ENCODE measurements at places on chromosomes 3 and 15.

- no peak for DNase-seq
These were observed 62.5 kb downstream of the SFMBT1 start for GRCh38 chr3:52983336-52983807.

DNA sequence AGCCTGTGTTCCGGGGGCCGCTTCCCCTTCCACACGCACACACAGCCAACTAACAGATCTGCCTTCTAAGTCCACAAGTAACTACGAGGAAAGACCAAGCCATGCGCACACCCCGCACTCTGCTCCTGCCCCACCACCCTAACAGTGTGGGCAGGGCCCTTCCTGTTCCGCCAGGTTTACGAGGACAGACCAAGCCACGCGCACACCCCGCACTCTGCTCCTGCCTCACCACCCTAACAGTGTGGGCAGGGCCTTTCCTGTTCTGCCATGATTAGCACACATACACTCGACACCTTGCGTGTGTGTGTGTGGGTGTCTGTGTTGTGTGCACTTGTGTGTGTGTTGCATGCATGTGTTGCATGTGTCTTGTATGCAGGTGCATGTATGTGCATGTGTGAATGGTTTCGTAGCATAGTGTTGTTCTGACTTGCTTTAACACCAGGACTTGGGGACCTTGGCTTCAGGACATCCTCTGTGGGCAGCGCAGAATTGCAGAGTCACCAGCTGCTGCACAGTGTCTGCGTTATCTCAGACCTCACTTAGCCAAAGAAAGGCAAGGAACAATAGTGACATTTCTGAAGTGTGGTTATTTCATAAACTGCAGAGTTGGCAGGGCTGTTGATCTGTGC lies 114.4 kb downstream of the CHSY1 start:
- DNase-seq: no peak

DNA sequence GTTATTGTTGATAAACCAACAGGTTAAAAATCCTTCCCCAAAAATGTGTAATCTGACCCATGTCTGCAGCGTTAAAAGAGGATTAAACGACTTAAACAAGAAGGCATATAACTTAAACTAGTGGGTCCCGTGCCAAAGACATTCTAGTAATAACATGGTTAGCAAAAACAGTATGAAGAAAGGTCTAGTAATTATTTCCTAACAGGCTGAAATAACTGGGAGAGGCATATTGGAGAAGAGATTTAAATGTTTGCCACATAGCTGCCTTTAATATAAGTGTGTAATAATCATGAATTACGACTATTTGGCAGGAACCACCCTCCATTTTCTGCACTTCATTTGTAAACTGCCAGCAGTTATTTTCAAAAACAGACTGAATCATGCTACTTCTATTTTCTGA lies 67.7 kb upstream of the CSPG5 start:
- DNase-seq: no peak

DNA sequence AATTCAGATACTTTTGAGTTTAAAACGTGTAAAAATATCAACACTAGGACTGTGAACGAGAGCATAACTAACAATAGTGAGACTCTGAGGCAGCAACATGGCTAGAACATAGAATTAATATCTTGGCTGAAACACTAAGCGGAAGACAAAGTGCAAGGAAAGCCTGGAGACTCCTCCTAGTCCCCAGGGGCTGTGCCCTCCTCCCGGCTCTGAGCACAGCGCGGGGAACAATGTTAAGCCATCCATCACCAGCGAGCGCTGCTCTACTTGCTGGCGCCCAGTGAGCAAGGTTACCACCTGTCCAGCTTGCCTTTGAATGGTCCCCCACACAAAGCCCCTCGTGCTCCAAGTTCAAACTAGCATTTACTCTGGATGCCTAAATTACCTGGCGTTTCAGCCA lies 436.9 kb downstream of the FOXP1 start:
- DNase-seq: no peak

GRCh38 chr3:61861410-61861809 lies 300.0 kb downstream of the PTPRG start:
- no peak for DNase-seq

DNA sequence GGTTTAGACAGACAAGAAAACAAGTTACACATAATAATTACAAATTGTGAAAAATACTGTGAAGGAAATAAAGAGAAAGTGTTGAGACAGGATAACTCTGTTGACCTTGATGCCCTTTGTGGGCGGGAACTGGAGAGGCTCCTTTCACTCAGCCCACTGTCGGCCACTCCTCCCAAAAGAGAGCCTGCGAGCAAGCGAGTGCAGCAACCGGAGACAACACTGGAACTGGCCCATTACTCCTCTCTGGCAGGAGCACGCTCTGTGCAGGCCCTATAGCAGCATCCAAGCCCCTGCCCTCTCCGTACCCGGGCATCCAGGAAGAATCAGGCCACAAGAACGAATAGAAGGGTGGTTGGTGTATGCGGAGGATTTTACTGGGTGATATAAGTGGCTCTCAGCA lies 16.2 kb upstream of the DUT start:
- no peak for DNase-seq

GRCh38 chr3:185715091-185715490 lies 109.8 kb downstream of the IGF2BP2 start:
- DNase-seq: no peak

DNA sequence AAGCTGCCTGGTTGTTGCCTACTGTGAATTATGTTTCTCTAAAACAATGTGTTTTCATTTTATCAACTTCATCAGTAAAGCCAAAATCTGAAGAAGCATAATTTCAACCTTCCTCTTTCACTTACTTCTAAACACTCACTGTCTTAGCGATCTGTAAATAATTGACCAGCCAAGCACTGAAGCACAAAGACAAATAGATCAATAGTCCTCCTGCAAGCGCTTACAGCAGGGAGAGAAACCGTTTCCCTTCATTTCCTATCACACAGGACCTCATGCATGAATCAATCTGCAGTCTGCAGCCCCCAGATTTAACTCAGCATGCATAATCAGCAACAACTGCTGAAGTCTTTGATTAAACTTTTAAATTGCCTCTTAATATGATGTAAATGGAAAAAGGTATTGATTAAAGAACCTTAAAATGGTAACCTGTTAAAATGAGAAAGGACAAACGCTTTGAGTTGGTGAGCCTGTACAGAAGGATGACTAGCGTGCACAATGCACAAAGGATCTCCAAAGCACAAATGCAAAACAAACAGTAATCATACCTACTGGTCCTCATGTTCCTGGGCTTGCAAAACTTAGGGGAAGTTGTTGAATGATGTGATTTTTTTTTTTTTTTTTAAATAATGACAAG lies 370.2 kb upstream of the ZNF385D start:
- no peak for DNase-seq

DNA sequence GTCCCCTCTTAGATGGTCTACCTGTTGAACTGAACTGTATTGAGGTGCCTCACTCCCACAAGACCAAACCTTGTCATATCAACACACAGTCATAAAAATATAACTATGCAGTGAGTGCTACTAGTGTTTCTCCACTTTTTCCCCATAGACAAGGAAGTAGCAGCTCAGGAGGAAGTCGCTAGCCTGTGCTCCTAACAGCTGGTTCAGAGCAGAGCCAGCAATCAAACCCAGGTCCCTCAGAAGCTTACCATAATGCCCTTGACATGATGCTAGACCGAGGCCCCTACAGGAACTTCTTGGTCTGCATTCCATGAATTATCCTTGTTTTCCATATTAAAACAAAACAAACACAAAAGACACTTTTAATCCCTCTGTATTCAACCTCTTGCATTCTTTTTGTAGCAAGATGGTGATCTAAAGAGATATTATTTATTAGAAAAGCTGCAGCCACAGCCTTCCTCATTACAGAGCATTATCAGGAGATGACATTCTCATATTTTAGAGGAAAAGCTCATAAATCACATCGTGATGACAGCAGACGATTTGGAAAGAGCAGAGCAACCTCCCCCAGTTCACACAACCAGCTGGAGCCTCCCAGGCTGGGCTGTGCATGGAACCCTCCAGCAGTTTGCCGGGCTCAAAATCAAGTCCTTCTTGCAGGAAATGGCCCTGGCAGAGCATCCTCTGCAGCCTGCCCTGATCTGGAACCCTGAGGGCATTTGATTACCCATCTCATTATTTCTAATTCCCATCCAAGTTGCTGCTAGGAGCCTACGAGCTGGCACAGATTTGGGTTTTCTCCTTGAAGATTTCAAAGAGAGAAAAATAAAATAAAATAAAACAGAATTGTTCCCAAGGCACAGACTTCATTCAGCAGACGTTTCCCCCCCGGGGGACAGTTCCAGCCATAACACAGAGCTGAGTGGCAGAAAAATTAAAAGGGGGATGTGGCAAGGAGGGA lies 118.8 kb downstream of the SRGAP3 start:
- no peak for DNase-seq

DNA sequence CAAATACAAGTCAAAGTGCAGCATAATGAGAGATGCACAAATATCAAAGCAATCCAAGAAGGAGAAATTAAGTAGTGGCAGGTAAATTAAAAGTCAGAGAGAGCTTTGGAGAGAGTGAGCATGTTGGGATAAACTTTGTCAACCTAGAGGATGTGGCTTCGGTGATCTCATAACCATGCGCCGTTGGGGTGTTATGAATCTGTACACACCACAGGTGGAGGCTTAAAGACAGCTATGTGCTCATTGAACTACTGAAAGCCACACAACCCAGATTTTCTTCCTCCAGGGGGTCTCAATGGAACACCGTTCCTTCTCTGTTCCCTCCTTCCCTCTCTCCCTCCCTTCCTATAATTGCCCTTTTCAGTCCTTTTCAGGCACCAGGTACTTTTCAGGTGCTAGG lies 52.0 kb downstream of the SUCNR1 start:
- DNase-seq: no peak

DNA sequence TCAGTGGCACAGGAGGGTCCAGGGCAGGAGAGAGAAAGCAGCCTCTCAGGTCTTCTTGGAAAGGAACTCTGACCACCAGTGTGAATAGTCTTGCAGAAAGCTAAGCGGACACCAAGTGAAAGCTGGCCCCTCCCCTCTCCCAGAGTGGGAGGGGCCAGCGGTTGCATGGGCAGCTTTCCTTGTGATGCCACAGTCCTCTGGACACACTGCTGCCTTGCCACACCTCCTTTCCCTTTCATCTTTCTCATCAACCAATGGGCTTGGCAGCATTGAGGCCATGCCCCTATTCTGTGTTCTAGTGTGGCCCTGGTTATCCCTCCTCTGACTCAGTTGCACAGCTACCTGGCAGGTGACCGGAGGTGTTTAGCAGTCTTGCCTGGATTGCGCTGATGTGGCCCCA lies 49.7 kb upstream of the GOLGA6B start:
- DNase-seq: no peak

Data from NCI-H446 (cell line).